Posterior cingulate gyrus (tissue), 11 donors: ENCODE measurements at places on chromosomes 7 and 10.

DNA sequence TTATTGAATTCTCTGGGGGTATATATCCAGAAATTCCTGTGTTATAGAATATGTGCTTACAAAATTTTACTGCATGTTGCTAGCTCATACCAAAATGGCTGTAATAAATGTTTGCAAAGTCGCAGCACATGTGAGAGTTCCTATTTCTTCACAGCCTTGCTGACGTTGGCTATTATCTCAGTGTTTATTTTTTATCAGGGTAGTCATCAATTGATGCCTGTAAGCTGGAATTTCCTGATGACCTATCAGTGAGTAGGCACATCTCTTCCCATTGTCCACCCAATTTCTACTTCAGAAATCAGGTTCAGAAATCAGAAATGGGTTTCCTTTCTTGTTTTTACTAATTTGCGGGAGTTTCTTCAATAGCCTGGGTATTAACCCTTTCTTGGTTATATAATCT, 268.1 kb upstream of the FZD8 start:
- DNase-seq = no peak

DNA sequence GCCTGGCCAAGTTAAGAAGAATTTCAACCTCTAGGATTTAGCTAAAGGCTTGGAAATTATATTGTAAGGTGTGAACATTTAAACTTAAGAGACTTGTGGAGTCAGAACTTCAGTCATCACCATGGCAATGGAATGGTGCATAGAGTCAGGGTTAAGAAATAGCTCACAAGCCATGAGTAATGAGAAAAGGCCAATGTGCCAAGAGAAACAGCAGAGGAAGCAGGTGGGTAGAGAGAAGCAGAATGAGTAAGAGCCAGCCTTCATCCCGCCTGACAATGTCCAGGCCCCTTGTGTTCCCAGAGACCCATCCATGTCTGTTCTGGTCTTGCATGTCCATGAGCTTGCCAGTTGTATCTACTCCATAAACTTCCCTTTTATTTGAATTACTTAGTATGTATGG, 62.6 kb upstream of the TBX20 start:
- DNase-seq = no peak

GRCh38 chr10:97940534-97940933, 89.9 kb downstream of the CRTAC1 start:
- no peak for DNase-seq

GRCh38 chr10:126147866-126148587, 240.2 kb downstream of the ADAM12 start:
- no peak for DNase-seq

DNA sequence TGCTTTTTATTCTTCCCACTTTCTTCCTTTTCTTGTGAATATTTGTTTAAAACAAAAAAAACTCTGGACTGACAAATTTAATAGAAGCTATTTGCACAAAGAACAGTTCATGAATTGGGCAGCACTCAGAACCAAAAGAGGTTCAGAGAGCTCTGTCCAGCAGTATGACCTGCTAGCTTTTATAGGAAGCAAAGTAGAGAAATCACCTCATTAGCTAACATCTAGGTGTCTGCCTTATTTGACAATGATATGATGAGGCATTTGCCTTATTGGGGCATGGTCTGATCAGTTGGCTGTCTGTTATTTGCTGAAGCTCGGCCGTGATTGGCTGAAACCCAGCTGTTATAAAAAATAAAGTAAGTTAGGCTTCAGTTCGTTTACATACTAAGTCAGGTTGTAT, 819 bp upstream of the TRIM4 start:
- DNase-seq = no peak

GRCh38 chr7:99124751-99125504, 19.0 kb downstream of the SMURF1 start:
- DNase-seq = no peak

DNA sequence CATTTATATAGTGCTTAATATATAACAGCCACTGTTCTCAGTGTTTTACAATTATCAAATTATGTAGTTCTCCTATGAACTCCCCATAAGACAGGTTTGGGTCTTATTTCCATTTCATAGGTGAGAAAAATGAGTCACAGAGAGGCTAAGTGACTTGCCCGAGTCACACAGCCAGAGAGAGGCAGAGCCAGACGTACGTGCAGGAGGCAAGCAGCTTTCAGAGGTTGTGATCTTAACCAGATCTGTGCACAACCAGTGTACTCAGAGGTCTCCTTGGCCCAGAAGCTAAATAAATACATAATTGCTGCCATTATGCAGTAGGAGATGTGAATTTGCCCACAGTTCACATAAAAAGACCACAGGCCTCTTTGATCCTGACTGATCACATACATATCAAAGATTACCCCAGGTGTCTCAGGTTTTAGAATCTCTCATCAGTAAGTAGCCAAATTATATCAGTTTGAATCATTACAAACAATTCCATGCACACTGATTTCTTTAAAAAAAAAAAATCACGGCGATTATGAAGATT, 304.7 kb upstream of the AOAH start:
- no peak for DNase-seq

DNA sequence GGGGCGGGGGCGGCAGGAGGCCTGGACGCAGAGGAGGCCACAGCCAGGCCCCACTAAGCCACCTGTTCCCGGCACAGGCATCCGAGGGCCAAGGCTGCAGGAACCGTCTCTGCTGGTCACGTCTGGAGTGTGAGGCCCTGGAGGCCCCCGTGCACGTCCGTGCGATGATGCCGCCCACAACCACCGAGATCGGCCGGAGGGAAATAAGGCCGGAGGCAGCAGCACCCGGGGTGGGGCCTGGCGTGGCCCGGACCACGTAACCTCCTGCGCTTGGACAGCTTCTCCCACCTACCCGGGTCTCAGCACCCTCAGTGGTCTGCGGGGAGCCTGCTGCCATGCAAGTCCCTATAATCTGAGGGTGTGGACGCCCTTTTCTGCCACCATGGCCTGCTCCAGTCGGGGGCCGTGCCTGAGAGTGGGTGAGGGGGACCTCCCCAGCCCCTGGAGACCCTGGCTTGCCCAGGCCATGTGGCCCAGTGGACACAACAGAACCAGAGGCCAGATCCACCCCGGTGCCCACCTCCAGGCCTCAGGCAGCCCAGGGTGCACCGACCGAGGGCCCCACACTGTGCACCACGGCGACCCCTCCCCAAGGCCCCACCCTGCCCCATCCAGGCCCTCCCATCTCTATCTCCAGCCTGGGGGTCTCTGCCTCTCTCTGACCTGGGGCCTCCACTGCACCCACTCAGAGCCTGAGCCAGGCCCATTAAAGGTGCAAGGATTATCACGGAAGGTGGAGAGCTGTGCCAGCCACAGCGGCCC, 83.1 kb downstream of the PDGFA start:
- no peak for DNase-seq

- DNase-seq = no peak
Observed at GRCh38 chr7:134045716-134046115, 81.4 kb upstream of the LRGUK start.

GRCh38 chr7:140316165-140316661, 82.1 kb downstream of the SLC37A3 start:
- DNase-seq = peak; percentile 51

GRCh38 chr10:93090619-93091018, 16.9 kb downstream of the CYP26A1 start:
- no peak for DNase-seq

DNA sequence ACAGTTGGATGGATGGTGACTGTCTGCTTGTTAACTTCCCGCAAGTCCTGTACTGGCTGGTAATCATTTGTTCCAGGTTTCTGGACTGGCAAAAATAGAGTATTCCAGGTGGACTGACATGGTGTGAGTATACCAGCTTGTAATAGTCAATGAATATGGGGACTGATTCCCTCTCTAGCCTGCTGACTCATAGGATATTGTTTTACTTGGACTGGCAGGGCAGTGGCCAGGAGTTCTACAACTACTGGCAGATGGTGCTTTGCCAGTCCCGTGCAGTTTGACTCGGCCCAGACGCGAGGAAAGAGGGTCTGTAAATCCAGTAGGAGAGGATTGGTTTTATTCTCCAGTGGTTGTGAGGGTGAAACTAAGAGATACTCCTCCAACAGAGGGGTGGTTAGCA, 78.0 kb downstream of the PRR15 start:
- DNase-seq = no peak

DNA sequence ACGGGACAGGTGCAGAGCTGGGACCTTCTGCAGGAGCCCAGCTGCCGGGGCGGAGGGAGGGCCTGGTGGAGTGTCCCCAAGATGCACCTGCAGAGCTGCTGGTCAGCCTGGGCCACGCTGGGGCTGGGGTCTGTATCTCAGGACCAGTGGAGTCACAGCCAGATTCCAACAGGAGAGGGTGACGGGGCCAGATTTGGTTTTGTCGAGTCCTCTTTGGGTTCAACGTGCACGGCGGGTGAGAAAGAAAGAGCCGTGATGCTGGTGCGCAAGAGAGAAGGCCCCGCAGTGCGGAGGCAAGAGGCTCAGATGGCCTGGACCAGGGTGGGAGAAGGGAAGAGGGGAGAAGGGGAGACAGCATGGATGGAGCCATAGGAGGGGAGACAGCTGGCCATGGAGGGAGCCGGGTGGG, 462.9 kb downstream of the PTPRN2 start:
- DNase-seq = no peak

DNA sequence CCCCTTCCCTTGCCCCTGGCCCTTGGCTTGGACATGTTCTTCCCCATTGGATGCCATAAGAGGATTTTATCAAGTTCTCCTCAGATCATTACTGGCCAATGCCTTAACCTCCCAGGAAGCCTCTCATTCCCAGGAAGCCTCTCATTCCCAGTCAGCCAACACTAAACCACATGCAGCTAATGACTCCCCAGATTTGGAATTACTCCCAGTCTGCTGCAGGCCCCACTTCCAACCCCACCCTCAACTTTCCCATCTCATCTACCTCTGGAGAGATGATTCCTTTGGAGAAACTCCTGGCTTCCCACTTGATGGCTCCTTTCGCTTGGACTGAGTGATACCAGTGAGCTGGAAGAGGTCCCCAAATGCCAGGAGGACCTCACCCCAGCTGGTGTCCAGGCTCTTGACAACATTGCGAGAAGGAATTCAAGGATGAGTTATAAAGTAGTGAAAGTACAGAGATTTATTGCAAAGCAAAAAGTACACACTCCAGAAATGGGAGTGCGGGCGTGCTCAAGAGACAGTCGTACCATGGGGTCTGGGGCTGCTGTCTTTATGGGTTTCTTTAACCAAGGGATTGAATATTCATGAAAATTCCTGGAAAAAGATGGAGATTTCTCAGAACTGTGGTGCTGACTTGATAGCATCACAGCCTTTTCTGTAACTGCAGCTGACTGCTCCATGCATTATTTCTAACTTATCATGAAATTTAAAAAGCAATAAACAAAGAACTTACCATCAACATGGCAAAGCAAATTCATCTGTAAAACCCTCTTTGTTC, 117.2 kb upstream of the ADCY1 start:
- no peak for DNase-seq

DNA sequence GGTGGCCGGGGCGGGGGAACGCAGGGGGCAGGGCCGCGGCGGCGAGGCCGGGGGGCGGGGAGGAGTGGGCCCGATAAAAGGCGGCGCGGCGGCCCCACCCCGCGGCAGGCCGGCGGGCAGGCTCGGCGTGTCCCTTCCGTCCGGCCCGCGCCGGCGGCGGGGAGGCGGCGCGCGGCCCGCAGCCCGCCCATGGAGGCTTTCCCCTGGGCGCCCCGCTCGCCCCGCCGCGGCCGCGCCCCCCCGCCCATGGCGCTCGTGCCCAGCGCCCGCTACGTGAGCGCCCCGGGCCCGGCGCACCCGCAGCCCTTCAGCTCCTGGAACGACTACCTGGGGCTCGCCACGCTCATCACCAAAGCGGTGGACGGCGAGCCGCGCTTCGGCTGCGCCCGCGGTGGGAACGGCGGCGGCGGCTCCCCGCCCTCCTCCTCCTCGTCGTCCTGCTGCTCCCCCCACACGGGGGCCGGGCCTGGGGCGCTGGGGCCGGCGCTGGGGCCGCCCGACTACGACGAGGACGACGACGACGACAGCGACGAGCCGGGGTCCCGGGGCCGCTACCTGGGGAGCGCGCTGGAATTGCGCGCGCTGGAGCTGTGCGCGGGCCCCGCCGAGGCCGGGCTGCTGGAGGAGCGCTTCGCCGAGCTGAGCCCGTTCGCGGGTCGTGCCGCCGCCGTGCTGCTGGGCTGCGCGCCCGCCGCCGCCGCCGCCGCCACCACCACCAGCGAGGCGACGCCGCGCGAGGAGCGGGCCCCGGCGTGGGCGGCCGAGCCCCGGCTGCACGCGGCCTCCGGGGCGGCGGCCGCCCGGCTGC, at the start of gene NANOS1:
TSS of gene NANOS1 (plus strand) at position 102 of the 808 bp plus-strand sequence. CDS start at position 190, 88 bp downstream.
- no peak for DNase-seq

DNA sequence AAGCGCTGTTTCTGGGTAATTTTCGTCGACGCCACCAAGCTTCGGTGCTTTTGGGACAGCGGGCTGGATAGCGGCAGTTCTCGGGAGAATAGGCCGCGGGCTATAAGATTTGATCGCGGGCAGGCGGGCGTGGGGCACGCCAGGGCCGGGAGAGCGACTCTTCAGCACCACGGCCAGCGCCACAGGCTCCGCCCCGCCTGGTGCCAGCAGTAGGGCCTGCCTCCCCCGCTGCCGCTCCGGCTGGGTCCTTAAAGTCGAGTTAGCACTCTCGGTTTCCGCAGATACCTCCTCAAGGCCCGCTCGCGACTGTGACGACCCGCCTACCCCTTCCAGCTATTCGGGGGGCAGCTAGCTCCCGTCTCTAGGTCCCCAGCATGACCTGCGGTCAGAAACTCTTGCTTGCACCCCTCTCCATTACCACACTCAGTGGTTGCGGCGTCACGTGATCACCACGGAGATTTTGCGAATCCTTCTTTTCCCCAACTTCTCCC, 9.4 kb downstream of the NXPH1 start:
- DNase-seq = no peak
